ENCODE measurements at places on chromosomes 3 and 15.

DNA sequence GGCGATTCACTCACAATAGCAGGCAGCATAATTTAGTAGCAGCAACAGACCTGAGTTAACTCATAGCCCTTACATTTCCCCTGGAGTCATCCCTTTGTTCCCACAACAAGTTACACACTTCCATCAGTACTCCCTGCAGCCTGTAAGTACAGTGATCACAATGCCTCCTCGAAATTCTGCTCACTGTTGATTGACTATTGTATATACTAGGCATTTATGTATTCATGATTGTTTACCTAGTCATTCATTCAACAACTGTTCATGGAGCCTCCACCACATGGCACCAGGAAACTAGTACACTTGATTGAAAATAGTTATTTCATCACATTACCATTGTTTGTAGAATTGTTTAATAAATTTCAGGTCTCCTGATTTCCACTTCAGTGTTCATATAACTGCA, 71.4 kb upstream of the P3H2 start:
- no peak for DNase-seq

GRCh38 chr15:37142371-37142770, 42.0 kb upstream of the MEIS2 start:
- peak; percentile 16 for DNase-seq

DNA sequence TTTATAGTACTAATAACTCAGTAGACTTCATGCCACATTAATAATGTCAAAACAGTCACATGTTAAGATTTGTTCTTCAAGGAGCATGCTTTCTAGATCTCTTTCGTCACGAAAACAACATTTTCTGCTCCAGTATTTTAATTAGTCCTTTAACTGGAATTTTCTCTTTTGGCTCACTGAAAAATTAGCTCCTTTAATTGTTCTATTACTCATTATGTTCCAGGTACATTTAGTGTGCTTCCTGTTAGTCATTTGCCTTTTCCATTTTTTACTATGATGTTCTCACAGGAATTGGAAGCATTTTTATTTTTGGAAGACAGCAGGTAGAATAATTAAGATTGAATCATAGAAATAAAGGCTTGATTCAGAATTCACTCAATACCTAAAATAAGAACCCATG, 111.2 kb downstream of the SLC9A9 start:
- no peak for DNase-seq

- DNase-seq, result no peak
Observed at GRCh38 chr15:51366920-51367319, 25.5 kb downstream of the GLDN start.

GRCh38 chr15:59371458-59372351, 966 bp downstream of the MYO1E start:
- no peak for DNase-seq

- no peak for DNase-seq
Observed at GRCh38 chr3:194046995-194047645, 88.8 kb upstream of the HES1 start.

- DNase-seq, result no peak
Observed at GRCh38 chr3:151459358-151459757, 1.5 kb downstream of the IGSF10 start.

DNA sequence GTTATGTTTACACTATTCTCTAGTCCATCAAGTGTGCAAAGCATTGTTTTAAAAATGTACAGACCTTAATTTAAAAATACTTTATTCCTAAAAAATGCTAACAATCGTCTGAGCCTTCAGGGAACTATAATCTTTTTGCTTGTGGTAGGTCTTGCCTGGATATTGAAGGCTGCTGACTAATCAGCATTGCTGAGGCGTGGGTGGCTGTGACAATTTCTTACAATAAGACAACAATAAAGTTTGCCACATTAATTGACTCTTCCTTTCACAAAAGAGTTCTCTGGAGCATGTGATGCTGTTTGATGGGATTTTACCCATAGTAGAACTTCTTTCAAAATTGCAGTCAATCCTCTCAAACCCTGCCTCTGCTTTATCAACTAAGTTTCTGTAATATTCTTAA, 384.0 kb upstream of the TGFBR2 start:
- DNase-seq, result no peak

DNA sequence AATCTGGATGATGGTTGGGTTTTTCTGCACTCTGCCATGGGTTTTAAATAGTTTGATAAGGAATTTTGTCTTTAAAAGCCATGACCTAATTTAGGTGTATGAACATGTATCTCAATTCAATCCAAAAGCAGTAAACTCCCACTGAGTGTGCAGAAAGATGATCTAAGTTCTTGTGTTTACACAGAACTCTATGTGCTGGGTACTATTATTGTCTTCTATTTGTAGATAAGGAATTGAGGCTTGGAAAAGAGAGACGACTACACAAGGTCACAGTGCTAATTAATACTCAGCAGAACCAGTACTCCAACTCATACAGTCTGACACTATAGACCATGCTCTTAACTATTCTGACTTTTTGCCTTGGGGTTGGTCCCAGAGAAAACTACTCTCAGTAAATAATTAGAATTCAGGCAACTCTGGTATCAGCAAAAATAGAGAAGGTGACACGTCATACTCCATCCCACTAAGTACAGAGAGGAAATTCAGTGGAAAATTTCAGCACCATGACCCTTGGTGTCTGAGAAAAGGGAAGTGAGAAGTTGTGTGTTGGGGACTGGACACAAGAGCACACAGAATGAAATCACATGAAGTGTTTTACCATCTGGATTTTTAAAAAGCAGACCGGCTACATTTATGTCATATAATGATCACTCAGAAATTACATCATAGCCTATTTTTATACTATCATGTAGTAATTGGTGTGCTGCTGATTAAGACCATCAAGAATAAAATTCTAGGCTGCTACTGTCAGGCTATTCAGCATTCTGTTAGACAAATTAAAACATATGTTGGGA, 18.3 kb upstream of the MYH15 start:
- DNase-seq, result no peak

DNA sequence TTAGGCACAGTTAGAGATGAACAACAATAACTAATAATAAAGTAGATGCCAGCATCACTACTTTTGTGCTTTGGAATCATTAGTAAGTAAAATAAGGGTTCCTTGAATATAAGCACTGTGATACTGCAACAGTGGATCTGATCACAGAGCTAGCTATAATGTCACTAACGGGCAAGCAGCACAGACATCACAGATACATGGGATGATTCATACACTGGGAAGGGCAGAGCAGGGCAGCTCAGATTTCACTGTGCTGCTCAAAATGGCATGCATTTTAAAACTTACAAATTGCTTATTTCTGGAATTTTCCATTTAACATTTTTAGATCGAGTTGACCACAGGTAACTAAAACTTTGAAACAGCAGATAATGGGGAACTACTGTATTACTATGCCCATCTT, 476.6 kb downstream of the FHIT start:
- no peak for DNase-seq

DNA sequence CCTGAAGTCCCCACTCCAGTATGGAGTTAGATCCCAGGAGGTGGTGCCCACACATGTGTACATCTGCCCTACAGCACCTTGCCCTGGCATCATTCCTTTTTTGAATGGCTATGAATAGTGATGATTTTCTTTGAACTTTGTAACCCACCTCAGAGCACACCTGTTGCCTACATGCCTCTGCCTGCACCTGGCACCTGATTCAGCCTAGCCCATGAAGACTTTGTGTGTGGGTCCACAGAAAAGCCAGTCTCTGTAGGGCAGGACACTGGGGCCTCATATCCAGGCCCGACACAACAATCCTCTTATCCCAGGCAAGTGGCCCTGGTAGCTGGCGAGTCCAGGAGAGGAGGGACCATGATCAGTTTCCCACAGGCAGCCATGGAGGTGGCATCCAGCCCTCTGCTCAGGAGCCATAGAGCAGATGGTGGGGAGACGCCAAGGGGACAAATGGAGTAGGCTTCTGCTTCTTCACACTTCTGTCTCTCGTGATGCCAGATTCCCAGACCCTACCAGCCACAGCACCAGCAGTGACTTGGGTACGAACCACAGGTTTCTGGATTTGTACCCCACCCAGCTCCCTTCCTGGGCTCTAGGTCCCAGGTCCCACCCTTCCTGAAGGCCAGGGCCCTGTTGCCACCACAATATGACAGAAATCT, 230.7 kb downstream of the UACA start:
- no peak for DNase-seq

- no peak for DNase-seq
Observed at GRCh38 chr3:4720316-4721075, 227.3 kb downstream of the ITPR1 start.

- DNase-seq, result no peak
Observed at GRCh38 chr3:126488185-126488584, 12.5 kb upstream of the ZXDC start.

Data from RKO (cell line).